ENCODE measurements at places on chromosomes 3 and 15. TPM values are rescaled to one million over a fixed set of nuclear protein-coding genes. Genes with fewer than 3 reads are reported as not detected.

The ARIH1 gene
- 202 TPM for total RNA-seq

The SLC28A2 gene
- total RNA-seq = not detected

The FAM3D gene
- total RNA-seq = not detected

The SHC4 gene
- total RNA-seq = not detected

The RAB6B gene
- total RNA-seq = 1.8 TPM

The TMEM158 gene
- 6.5 TPM for total RNA-seq

The HIGD2B gene
- not detected for total RNA-seq

The BFSP2 gene
- total RNA-seq = 1.5 TPM

The MYLK gene
- 2.1 TPM for total RNA-seq

The CCR9 gene
- 4.0 TPM for total RNA-seq

The SCN11A gene
- total RNA-seq = not detected

The SCAMP5 gene
- 4.3 TPM for total RNA-seq

The CFAP100 gene
- not detected for total RNA-seq

The SOX14 gene
- total RNA-seq = not detected

The SH3GL3 gene
- not detected for total RNA-seq

The C3orf52 gene
- total RNA-seq = 4.1 TPM

The GPR171 gene
- total RNA-seq = 33.8 TPM

The CACNA2D3 gene
- total RNA-seq = not detected

The GRAMD1C gene
- 1.2 TPM for total RNA-seq

The ANKRD34C gene
- total RNA-seq = not detected

The AQP9 gene
- total RNA-seq = 0.78 TPM

The P2RY14 gene
- 0.90 TPM for total RNA-seq

The DUOX2 gene
- not detected for total RNA-seq

The PPP1R14D gene
- total RNA-seq = not detected

The GOLGA6A gene
- total RNA-seq = not detected

The MAPKBP1 gene
- 30.2 TPM for total RNA-seq

The NPAP1 gene
- not detected for total RNA-seq

The NR2E3 gene
- total RNA-seq = not detected

The GABRA5 gene
- not detected for total RNA-seq

The FAM174B gene
- 3.5 TPM for total RNA-seq

The CHRNA5 gene
- total RNA-seq = 0.65 TPM

The PDZRN3 gene
- total RNA-seq = not detected

The SCAP gene
- total RNA-seq = 78.5 TPM

The IMPG2 gene
- 0.47 TPM for total RNA-seq

The GPX1 gene
- 326 TPM for total RNA-seq

The PYGO1 gene
- not detected for total RNA-seq

The KLHL6 gene
- 29.3 TPM for total RNA-seq

The AADAC gene
- not detected for total RNA-seq

The FBXL22 gene
- total RNA-seq = 0.81 TPM

The KBTBD13 gene
- total RNA-seq = not detected

The ABTB1 gene
- total RNA-seq = 95.2 TPM

The CKMT1A gene
- not detected for total RNA-seq

The THAP10 gene
- total RNA-seq = 1.2 TPM

The ANKUB1 gene
- total RNA-seq = not detected

The ADPRH gene
- total RNA-seq = 3.6 TPM

The C15orf39 gene
- 45.6 TPM for total RNA-seq

The GABRR3 gene
- not detected for total RNA-seq

The ITGA11 gene
- not detected for total RNA-seq

The TEX9 gene
- 0.42 TPM for total RNA-seq

The WNT7A gene
- 14.5 TPM for total RNA-seq

Data from T-helper 17 cell (primary cell).